A549 (cell line): ENCODE measurements at places on chromosomes 16 and 17.

GRCh38 chr16:68762996-68763756 is 26.1 kb downstream of the CDH1 start:
- DNase-seq: no peak

- DNase-seq: peak; percentile 21
Measured at GRCh38 chr16:72371307-72372086, 199.5 kb upstream of the PMFBP1 start.

DNA sequence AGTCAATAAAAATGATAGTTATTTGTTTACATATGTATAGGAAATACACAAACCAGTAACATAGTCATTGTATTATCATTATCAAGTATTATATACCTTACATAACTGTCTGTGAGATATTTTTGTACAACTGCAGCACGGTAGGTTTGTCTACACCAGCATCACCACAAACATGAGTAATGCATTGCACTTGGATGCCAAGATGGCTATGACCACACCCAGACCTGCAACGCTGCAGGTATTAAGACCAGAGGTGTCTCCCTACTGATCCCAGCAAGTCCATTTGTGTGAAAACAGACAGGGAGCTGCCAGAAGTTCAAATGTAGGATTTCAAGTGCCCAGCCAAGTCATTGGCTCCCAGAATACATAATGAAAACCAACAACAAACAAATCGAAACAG is 34.2 kb upstream of the NOS2 start:
- no peak for DNase-seq

- DNase-seq: no peak
Measured at GRCh38 chr16:74607310-74607961, 522 bp upstream of the GLG1 start.

DNA sequence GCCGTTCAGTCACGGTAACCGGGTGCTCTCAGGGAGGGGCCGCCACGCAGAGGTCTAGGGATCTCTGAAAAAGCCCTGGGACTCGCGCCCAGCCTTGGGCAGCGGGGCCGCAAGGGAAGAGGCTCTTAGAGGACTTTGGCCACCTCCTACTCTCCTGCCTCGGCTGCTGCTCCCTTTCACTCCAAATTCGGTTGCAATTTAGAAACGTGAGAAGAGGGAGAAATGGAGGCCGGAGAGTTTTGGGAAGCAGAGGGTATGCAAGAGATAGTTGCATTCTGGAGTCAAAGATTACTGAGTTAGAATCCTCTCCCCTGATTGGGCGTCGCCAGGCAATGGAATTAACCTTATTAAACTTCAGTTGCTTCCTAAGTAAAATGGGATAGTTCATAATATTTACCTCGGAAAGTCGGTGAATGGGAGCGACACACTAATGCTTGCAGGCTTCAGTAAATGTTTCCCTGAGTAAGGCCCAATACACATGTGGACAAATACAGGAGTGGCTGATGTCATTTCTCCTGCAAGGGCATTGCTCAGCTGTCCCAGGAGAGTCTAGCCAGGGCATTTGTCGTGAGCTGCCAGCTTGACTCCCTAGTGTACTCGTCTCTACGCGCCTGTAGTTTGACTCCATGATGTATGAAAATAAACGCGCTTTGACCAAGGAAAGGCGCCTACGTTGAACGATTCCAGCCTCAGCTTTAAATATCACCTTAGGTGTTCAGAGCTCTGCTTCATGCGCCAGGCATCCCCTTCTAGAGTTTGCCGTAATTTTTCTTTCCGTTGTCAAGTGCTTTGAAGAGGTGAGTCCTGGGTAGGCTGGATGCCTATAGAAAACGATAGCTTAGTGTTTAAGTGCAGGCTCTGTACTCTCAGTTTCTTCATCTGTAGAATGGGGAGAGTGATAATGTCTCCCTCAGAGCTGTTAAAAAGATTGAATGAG is 667 bp downstream of the OGFOD1 start:
- DNase-seq: peak; percentile 11

GRCh38 chr17:82273327-82274133 is at the start of gene CSNK1D:
Gene CSNK1D, minus strand, starts transcription at chr17:82273700. Its CDS starts 319 bp downstream, at chr17:82273381.
- DNase-seq: peak; percentile 90

- no peak for DNase-seq
Measured at GRCh38 chr16:629185-629832, 1.5 kb upstream of the WFIKKN1 start.

DNA sequence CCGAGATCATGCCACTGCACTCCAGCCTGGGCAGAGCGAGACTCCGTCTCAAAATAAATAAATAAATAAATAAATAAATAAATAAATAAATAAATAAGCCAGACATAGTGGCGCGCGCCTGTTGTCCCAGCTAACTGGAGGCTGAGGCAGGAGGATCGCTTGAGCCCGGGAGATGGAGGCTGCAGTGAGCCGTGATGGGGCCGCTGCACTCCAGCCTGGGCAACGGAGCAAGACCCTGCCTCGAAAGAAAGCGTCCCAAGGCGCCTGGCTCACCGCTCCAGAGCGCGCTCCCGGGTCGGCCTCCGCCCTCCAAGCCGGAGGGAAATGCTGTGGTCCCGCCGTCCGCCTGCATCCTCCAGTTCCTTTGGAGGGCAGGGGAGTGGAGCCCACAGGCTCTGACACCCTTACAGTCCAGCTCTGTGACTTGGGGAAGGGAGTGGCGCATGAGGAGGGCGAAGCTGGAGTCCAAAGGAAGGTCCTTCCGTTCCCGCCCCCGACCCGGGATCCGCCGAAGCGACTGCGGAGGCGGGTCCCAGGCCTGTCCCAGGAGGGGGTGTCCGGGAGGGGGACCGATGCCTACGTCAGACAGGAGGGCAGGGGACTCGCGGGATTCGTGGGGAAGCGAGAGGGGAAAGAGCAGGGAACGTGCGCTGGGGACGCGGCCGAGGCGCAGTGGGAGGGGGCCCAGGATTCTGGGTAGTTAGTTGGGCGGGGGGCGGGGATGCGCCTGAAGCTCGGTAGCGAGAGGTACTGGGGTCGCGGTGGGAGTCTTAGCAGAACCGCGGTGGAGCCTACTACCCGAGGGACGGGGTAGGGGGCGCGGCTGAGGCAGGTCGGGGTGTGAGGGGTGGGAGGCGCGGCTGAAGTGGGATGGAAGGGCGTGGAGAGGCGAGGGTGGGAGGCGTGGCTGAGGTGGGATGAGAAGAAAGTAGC is 8.4 kb upstream of the TRPV2 start:
- peak; percentile 64 for DNase-seq

- peak; percentile 97 for DNase-seq
Measured at GRCh38 chr17:8220783-8221662, 10.6 kb upstream of the AURKB start.

- DNase-seq: no peak
Measured at GRCh38 chr17:13055131-13055530, 37.3 kb upstream of the ELAC2 start.

GRCh38 chr16:88194397-88195268 is 188.1 kb upstream of the ZNF469 start:
- no peak for DNase-seq

GRCh38 chr16:85750146-85750826 is 610 bp downstream of the C16orf74 start:
- no peak for DNase-seq

DNA sequence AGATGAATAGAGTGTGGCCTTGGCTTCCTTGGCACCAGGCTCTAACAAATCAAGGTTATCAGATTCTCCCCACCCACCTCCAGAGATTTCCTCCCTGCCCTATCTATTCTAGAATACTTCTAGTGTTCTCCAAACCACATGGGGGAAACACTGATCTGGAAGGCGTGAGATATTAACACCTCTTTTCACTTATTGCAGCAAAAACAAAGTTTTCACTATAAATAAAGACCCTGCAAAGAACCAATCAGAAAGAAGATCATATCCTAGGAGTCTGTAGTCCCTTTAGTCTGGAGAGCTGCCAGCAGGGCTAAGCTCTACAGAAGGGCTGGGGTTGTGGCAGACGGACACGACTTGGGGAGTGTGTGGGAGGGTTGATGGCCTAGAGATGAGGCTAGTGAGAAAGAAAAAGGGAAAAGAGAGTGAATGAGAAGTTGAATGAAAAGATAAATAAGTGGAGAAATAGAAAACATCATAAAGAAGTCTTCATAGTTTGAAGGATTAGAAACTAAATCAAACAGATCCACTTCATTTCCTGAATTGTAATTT is 8.6 kb upstream of the SKAP1 start:
- no peak for DNase-seq

DNA sequence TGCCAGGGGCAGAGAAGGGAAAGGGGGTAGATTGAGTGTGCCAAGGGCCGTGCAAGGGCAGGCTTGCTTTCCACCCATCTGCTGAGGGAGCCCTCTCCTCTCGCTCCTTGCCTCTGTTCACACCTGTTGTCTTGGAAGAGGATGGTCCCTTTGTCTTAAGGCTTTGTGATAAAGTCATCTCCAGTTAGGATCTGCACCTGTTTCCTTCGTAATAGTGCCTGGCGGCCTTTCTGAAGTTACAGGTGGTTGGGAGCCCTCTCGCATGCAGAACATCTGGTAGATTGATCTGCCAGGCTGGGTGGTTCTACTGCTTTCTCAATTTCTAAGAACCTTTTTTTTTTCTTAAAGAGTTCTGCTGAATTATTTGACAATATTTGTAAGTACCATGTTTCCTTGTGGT is 16.3 kb downstream of the UBFD1 start:
- DNase-seq: no peak

GRCh38 chr16:55389426-55390073 is 65.5 kb downstream of the IRX6 start:
- no peak for DNase-seq

DNA sequence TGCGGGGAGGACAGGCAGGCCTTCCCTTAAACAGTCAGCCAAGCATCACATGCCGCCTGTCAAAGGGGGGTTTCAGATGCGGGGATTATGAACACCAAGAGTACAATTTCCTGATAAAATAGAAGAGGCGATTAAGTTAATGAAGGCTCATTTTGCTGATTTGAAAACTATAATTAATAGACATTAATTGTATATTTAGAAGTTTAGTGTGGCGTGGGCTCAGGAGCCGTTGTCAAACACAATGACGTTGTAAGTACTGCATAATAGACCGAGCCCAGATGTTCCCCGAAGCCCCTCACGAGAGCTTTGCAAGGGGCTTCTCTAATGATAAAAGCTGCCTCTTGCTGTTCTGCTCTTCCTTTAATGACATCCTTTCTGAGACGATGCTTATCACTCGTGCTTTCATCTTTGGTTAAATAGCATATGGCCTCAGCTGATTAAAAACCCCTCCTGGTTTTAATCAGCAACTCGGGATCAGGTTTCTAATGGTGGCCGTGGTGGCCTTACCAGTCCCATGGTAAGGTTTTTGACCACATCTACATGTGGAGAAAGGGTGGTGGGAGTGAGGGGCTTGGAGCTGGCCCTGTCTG is 28.2 kb downstream of the SNX20 start:
- no peak for DNase-seq

GRCh38 chr17:32341141-32341856 is 674 bp downstream of the C17orf75 start:
- peak; percentile 70 for DNase-seq

DNA sequence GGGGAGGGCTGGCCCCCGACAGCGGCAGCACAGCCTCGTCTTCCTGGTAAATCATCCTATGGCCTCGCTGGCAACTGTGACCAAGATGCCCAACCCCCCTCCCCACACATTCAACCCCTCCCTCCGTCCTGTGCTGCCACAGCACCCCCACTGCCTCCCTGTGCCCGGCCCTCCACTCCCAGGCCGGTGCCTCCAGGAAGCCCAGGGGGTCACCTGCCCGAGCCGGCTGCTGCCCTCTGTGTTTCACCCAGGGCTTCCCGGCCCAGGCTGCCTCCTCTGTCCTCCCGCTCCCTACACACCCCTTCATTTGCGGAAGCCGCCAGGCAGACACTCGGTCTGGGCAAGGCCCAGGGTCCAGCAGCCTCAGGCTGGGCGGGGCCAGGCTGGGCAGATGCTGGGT is 188.6 kb downstream of the RBFOX3 start:
- DNase-seq: no peak

GRCh38 chr17:17186051-17186450 is 20.1 kb downstream of the PLD6 start:
- no peak for DNase-seq

- DNase-seq: no peak
Measured at GRCh38 chr17:142876-143784, 5.8 kb downstream of the SCGB1C2 start.

DNA sequence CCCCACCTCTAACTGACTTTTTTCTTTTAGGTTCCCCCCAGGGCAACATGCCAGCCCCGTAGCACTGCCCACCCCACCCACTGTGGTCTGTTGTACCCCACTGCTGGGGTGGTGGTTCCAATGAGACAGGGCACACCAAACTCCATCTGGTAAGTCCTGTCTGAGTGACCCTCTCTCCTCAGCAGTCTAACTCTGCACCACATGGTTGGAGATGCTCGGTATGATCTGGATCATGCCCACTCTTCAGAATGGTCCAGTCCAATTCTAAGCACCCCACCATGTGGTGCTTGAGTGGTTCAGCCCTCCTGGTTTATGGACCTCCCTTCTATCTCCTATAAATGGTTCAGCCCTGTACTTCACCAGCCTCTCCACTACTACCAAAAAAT is 5.9 kb downstream of the KDM6B start:
- peak; percentile 80 for DNase-seq

GRCh38 chr16:16915771-16916170 is 536.8 kb downstream of the NPIPA7 start:
- peak; percentile 9 for DNase-seq

DNA sequence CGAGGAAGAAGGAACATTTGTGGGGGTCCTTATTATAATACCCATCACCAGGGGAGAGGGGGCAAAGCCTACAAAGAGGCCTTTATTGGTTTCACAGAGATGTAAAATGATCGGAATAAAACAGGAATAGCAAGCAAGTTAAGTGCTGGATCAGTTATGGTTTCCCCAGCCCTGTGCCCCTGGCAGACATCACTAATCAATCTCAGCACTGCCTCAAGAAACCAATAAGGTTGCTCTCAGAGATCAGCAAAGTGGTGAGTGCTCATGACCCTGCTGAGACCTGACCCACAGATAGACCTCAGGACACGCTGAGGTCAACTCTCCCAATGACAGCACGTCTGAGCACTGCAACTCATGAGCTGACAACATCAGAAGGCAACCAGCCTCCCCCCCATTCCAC is 66.3 kb downstream of the ZNF423 start:
- no peak for DNase-seq

- no peak for DNase-seq
Measured at GRCh38 chr17:14779241-14779640, 478.4 kb downstream of the HS3ST3B1 start.

DNA sequence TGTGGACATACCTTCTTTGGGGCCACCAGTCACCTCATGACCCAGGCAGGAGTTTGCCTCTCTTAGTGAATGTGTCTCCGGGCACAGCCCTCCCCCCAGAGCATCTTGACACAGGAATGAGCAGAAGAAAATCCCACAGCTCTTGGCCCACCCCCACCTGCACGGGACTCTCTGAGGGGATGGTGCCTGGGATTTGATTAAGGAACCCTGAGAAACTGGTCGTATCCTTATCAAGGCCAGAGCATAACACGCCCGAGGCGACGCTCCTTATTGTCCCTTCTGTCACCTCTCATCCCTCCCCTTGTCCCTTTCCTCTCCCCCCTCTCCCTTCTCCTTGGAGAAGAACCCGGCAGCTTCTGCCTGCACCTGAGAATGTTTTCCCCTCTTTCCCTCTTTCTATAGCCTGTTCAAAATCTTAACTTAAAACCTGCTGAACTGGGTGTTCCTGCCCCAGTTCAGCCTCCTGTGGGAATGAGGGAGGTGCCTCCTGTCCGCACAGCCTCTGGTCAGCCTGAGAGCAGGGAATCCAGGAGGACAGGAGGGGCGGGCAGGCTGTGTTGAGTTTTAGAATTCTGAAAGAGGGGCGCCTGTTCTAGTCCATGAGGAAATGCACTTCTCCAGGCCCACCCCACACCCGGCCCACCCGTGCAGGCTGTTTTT is 140.7 kb upstream of the PLCG2 start:
- no peak for DNase-seq

- no peak for DNase-seq
Measured at GRCh38 chr17:62950067-62950466, 16.0 kb upstream of the TANC2 start.

- DNase-seq: no peak
Measured at GRCh38 chr16:69334696-69335095, 4.3 kb upstream of the PDF start.
